ENCODE measurements at places on chromosomes 12 and 14.

GRCh38 chr14:91063119-91063518, 2.7 kb upstream of the RPS6KA5 start:
- no peak for DNase-seq

GRCh38 chr12:49332441-49332861, 4.5 kb downstream of the C1QL4 start:
- DNase-seq = no peak

DNA sequence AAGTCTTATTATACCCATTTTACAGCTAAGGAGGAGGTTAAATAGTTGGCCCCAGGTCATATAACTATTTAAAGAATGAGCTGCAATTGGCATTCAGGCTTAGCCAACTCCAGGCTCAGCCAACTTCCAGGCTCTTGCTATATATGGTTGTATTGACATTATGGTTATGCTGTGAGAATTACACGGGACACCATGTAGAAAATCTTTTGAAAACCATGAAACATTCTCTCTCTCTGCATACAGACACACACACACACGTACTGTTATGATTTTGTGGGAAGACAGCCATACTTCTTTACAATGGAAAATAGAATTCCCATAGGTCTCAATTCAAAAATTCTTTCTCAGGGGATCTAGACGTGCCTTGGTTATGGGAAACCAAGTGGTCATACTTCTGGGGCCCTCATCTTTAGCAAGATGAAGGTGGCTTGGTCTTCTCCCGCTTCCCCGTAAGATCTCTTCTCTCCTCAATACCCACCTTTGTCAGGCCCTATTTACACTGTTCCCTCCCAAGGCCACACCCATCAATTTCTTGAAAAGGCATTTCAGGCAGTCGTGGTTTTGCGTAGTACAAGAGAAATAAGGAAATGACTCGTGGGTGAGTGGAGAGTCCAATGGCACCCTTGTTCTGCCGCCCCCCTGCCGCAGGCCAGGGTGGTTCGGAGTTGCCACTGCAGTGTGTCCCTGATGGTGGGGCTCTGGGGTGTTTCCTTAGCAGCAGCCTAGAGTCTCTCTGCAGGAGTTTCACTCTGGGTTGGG, 10.0 kb upstream of the GPRC5A start:
- no peak for DNase-seq

GRCh38 chr12:71430756-71431155, 8.8 kb upstream of the LGR5 start:
- no peak for DNase-seq

DNA sequence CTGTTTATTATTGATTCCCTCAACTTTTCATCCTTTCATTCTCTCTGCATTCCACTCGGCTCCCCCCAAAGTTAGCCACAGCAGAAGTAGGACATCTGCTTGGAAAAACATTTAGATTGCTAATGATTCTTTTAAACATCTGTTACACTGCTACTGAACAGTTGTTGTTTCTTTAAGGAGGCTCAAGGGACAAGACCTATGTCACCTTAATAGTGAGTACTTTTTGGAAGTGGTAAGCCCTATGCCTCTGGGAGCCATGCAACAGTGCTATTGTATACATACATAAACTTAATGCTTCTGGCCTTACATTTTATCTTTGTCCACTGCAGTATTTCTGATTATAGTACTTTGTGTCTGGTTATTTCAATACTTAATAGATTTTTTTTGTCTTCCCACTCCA, 628.2 kb upstream of the FOXG1 start:
- no peak for DNase-seq

DNA sequence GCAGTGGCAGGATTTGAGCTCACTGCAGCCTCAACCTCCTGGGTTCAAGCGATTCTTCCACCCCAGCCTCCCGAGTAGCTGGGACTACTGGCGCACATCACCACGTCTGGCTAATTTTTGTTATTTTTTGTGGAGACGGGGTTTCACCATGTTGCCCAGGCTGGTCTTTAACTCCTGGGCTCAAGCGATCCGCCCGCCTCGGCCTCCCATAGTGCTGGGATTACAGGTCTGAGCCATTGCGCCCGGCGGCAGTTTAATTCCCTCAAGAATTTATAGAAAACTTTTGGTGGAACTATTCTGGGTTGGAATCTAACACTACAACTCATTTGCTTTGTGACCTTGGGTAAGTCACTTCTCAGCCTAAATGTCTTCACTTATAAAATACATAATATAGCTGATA, 1.8 kb upstream of the SP1 start:
- DNase-seq = no peak

DNA sequence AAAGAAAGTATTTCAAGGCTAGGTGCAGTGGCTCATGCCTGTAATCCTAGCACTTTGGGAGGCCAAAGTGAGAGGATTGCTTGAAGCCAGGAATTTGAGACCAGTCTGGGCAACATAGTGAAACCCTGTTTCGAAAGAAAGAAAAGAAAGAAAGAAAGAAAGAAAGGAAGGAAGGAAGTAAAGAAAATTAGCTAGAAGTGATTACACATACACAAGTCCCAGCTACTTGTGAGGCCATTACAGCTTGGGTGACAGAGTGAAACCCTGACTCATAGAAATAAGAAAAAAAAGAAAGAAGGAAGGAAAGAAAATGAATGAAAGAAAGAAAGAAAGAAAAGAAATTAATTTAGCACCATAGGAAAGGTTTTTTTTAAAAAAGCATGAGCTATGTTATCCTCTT, 33.3 kb upstream of the PPP1CC start:
- no peak for DNase-seq

DNA sequence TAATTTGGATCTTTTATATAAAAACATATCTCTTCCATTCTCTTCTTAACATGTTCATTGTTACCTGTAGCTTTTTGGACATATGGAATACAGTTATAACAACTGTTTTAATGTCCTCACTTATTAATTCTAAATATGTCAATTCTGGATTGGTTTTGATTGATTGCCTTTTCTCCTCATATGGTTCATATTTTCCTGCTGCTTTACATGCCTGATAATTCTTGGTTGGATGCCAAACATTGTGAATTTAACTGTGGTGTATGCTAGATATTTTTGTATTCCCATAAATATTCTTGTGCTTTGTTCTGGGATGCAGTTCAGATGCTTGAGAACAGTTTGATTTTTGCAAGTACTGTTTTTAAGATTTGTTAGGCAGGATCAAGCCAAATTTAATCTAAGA, 10.8 kb downstream of the C14orf132 start:
- DNase-seq = no peak

DNA sequence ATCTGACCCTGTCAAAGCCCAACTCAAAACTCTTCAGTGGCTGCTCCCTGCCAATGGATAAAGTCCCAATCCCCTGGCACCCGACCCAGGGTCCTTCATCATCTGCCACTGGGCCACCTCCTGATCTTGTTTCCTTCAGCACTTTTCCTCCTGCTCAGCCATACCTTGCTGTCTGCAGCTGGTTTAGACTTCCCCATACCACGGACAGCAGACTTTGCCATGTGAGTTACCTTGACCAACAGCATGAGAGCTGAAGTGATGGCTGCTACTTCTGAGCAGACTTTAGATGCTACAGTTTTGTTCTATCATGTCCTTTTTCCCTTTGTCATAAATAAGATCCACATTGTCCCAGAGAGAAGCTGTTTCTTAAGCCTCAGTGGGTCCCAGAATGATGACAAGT, 33.3 kb upstream of the STON2 start:
- no peak for DNase-seq

DNA sequence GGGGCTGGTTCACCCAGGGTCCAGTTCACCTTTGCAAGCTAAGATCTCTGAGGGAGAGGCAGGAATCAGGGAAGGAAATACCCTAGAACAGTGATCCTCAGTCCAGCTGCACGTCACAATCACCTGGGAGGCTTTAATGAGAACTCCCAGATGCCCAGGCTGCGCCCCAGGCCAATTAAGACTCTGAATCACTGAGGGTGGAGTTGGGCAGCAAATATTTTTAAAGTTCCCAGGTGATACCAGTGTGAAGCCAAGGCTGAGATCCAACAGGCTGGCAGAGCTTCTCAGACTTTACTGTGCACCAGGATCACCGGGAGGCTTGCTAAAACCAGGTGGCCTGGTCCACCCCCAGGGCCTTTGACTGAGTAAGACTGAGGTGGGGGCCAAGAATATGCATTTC, 23.8 kb downstream of the MYL2 start:
- no peak for DNase-seq

- no peak for DNase-seq
Measured at GRCh38 chr14:24074625-24075484, 3.5 kb downstream of the CPNE6 start.

GRCh38 chr12:108589028-108589839, 8.7 kb downstream of the TMEM119 start:
- DNase-seq = no peak

DNA sequence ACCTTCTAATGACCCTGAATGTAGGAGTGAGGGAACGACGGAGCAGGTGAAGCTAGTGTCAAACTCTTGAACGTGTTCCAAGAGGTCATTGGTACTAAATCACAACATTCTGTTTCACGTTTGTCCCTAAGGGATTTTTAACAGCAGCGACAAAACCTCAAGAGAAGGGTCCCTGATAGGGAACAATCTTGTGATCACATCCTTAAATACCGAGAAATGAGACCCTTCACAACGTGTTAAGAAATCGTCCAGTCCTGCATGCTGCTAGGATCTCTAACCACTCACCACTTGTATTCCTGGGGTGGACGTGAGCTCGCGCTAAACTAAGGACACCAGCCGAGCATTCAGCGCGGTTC, 134.1 kb upstream of the KRAS start:
- DNase-seq = no peak

- DNase-seq = no peak
Measured at GRCh38 chr12:43436597-43436996, 115.4 kb downstream of the ADAMTS20 start.

- DNase-seq = no peak
Measured at GRCh38 chr12:1881936-1882335, 36.5 kb downstream of the CACNA2D4 start.

GRCh38 chr12:54398995-54399793, 14.7 kb upstream of the ZNF385A start:
- DNase-seq = peak; percentile 81

- DNase-seq = no peak
Measured at GRCh38 chr12:61667676-61668075, 592.5 kb upstream of the USP15 start.

DNA sequence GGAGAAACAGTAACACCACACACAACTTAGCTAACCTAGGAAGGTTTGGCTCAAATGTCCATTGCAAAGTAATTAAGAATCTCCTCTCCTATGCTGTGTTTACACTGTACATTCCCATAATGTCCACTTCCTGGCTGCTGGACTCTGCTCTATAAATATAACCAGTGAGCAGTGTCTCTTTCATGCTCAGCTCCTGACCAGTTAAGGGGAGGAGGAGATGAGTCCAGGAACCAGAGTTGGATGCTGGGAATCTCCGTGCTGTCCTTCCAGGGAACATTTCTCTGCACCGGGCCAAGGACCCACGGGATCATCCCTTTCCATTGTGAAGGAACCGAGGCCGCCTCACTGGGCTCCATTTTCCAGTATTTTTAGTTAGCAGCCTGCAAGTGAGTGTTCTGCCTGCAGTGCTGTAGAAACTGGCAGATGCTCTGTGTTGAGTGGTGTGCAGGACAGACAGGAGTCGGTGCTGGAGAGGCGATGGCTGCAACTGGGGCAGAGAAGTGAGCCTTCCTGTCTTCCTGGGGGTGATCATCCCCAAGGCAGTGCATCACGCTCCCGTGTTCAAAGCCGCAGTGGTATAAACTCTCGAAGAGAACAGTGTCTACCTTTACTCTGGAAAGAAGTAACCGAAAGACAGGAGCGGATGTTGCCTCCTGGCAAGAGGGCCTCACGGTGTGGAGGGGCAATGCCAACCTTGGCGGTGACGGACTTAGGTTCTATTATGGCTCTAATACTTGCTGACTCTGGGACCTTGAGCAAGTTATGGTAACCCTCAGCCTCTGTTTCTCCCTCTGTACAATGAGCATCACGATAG, 195.5 kb downstream of the CACNA1C start:
- DNase-seq = no peak

GRCh38 chr12:111642681-111643426, 42.9 kb downstream of the BRAP start:
- no peak for DNase-seq

GRCh38 chr12:44961887-44962286, 85.8 kb upstream of the NELL2 start:
- DNase-seq = no peak

- no peak for DNase-seq
Measured at GRCh38 chr12:106358396-106359241, 1.1 kb downstream of the POLR3B start.

GRCh38 chr12:20852649-20853048, 42.1 kb downstream of the SLCO1B3 start:
- no peak for DNase-seq

DNA sequence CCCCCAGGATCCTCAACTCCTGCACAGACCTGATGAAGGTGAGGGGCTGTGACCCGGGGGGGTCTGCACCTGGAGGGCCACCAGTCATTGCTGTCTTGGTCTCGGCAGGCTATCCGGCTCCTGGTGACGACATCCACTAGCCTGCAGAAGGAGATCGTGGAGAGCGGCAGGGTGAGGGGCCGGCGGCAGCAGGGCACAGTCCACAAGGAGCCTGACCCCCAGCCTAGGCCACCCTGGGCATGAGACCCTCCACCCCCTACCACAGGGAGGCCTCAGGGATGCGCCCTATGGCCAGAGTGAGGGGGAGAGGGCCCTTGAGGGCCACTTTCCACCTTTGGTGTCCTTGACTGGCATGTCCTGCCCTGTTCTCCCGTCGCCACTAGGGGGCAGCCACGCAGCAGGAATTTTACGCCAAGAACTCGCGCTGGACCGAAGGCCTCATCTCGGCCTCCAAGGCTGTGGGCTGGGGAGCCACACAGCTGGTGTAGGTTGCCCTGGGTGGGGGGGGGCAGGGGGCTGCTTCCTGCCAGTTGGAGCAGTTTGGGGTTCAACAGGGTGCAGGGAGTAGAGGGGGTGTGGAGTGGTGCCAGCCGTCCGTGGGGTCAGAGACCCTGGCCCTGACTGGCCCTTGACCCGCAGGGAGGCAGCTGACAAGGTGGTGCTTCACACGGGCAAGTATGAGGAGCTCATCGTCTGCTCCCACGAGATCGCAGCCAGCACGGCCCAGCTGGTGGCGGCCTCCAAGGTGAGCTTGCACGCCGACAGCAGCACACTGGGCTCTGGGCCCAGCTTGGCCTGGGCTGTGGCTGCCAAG, 25.0 kb downstream of the HIP1R start:
- peak; percentile 62 for DNase-seq

GRCh38 chr14:22598896-22599244, 770 bp downstream of the ABHD4 start:
- no peak for DNase-seq

DNA sequence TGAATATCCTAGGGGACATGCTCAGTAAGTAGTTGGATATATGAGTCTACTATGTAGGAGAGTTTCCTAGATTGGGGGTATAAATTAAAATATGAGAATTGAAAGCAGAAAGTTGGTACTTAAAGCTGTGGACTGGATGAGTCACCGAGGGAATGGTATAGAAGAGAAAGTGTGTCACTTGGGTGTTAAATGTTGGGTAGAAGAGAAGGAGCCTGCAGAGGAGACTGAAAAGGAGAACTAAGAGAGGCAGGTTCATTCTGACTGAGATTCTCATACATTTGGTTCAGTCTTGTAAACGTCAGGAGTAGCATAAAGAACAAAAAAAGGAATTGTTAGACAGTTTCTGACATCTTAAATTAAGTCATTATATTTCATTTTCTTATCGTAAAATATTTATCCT, 19.9 kb downstream of the LRRC9 start:
- DNase-seq = no peak

- DNase-seq = no peak
Measured at GRCh38 chr12:10635306-10635705, 21.9 kb upstream of the MAGOHB start.
